ENCODE measurements at places on chromosomes 12 and 14. TPM values are rescaled to one million over a fixed set of nuclear protein-coding genes. Genes with fewer than 3 reads are reported as not detected.

- no peak for DNase-seq
Observed at GRCh38 chr12:122887819-122888212, 8.1 kb downstream of the VPS37B start.

- DNase-seq, result no peak
Observed at GRCh38 chr12:2264651-2265232, 212.0 kb downstream of the CACNA1C start.

Gene TAS2R13
- 1.2 TPM for total RNA-seq

- peak; percentile 9 for DNase-seq
Observed at GRCh38 chr14:96363751-96364336, 518 bp downstream of the GSKIP start.

DNA sequence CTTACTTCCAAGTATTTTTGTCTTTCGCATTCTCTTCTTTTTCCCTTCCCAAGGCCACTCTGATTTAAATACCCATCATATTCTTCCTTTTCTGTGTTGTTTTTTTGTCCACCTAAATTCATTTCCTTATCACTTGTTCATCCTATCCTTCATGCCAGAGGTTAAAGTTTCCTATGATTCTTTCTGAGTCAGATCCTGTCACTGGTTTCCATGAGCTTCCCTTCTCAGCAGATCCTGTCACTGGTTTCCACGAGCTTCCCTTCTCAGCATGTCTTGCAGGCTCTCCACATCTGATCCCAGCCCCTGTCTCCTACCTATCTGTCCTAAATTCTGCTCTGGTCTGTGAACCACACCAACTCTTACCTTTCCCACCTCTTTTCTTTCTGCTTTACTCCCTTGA lies 311.8 kb upstream of the RGS6 start:
- DNase-seq, result no peak

Gene FOXA1
- total RNA-seq, result not detected

- DNase-seq, result no peak
Observed at GRCh38 chr12:131353826-131354225, 357.1 kb upstream of the SFSWAP start.

DNA sequence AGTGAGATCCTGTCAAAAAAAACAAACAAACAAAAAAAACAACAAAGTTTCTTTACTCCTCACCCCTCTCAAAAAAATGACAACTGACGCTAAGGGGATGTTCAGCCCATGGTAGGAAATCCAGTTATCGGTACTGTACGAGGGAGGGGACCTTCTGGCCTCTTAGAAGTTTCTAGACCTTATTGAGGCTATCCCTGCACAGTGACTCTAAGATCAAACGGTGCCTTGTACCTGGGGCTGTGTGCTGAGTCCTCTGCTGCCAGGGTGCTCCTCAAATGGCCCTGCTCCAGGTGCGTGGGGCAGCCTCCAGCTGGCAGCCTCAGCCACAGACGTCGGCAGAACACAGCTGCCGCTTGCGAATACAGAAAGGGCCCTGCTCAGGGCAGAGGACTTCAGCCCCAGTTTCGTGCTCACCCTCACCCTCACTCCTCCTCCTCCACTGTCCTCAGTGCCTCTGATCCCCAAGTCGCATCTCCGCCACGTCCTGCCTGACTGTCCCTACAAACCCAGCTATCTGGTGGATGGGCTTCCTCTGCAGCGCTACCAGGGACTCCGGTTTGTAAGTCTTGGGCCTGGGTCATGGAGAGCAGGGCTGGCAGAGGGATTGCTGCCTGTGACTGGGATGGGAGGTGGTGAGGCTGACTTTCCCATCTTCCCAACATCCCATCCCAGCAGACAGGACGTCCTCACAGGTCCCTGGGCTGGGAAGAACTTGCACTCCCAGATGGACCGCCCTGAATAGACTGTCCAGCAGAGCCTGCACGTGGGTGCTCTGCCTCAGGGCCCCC lies 90.9 kb downstream of the B4GALNT3 start:
- no peak for DNase-seq

DNA sequence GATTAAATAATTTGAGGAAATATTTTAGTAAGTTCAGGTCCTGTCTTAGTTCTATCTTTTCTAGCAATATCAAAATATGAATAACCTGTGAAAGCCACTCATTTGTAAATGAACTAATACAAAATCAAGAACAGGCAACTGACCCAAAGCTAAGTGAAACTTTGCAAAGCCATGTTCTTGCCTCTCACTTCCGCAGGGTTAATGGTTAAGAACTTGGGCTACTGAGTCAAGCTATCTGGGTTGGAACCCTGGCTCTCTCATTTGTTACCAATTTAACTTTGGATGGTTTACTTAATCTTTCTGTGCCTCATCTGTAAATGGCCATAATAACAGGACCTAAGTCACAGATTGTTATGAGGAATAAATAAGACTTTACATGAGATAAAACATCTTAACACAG lies 2.8 kb downstream of the KIF21A start:
- no peak for DNase-seq

DNA sequence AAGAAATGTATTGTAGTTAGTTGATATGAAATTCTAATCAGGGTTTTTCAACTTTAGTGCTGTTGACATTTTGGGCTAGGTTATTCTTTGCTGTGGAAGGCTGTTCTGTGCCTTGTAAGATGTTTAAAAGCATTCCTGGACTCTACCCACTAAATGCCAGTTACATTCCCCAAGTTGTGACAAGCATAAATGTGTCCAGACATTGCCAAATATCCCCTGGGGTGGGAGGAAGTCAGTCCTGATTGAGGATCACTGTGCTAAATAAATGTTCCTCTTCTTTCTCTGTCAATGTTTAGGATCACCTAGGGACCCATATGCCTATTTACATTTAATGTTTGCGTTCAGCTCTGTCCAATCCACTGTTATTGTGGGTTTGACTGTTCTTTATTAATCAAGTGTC lies 268.3 kb downstream of the TMTC2 start:
- DNase-seq, result no peak

DNA sequence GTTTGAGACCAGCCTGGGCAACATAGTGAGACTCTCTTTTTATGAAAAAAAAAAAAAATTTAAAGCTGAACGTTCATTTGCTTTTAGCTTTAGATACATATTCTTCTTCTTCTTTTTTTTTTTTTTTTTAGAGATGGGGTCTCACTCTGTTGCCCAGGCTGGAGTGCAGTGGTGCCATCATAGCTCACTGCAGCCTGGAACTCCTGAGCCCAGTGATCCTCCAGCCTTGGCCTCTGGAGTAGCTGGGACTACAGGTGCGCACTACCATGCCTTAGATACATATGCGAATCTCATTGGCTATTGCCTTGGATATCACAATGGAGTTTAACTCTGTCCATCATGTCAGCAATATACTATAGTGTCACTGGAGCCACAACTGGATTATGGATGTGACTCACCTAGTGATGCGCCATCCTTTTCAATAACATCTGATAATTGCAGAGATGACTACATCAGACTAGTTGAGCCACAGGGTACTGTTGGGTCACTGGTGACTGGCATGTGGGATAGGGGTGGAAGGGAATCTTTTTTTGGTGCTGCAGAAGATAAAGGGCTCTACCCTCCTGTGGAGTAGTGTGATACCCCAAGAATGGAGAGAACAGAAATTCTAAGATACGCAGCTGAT lies 2.7 kb upstream of the ADIPOR2 start:
- no peak for DNase-seq

Gene APEX1
- total RNA-seq, result 120 TPM

- no peak for DNase-seq
Observed at GRCh38 chr12:68420225-68421010, 88.3 kb upstream of the MDM1 start.

DNA sequence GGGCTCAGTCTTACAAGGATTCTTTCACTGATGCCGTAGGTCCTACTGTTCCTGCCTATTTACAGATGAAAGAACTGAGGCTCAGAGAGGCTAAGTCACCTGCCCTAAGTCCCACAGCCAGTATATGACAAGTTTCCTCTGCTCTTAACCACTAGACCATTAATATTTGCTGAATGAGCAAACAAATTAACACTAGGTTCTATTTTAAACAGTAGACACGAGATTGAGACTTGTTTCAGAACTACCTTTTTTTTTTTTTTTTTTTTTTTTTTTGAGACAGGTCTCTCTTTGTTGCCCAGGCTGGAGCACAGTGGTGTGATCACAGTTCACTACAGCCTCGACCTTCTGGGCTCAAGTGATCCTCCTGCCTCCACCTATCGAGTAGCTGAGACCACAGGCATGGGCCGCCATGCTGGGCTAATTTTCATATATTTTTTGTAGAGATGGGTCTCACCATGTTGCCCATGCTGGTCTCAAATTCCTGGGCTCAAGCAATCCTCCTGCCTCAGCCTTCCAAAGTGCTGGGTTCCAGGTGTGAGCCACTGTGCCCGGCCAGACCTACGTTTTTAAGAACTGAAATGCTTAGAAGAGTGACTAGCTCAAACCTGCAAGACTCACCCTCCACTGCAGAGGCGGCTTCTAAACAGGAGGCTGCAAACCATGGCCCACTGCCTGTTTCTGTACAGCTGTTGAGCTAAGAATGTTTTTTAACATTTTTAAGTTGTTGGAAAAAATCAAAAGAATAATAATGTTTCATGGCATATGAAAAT lies 12.9 kb downstream of the SYNE3 start:
- no peak for DNase-seq

GRCh38 chr14:22403296-22403695 lies 185.7 kb downstream of the DAD1 start:
- DNase-seq, result no peak

DNA sequence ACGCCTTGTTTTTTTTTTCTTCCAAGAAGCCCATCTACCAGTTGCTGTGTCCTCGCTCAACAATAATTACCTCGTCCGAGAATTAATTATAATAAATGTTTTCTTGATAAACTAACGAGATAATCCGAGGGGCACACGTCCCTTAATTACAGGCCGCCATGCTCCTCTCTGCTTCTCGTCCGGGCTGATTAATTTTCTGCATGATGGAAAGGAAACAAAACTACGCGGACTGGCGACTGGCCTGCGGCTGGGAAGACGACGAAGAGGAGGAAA lies 2.2 kb downstream of the OTX2 start:
- DNase-seq, result no peak

GRCh38 chr12:63068857-63069442 lies 82.1 kb downstream of the AVPR1A start:
- no peak for DNase-seq

GRCh38 chr14:102606296-102606695 lies 13.8 kb downstream of the RCOR1 start:
- DNase-seq, result no peak

DNA sequence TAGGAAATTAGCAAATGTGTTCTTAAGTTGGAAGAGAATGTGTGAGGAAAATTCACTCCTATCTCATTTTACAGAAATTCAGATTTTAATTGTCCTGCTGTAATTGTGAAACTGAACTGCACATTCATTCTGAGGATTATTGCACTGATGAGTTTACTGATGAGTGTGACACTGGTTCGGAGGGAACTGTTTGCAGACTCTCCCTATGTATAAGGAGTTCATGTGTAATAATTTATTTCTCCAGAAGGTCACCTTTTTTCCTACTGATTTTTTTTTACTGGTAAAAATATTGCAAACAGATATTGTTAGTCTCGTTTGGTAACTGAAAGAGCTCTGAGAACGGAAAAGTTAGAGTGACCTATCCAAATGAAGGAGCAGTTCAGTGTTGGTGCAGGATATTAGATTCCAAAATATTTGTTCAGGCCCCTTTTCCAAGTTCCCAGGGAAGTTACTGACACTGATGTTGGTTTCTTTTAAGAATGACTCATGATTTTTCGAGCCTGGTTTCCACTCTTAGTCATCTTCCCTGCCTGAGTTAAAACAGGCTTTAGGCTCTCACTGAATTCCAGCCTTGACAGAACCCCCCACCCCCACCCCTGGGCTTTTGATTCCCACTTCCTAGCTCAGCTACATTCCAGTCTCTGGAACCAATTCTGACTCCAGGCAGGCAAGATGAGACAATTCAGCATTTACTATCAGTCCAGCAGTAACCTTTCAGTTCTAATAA lies 18.4 kb downstream of the ANO6 start:
- no peak for DNase-seq

DNA sequence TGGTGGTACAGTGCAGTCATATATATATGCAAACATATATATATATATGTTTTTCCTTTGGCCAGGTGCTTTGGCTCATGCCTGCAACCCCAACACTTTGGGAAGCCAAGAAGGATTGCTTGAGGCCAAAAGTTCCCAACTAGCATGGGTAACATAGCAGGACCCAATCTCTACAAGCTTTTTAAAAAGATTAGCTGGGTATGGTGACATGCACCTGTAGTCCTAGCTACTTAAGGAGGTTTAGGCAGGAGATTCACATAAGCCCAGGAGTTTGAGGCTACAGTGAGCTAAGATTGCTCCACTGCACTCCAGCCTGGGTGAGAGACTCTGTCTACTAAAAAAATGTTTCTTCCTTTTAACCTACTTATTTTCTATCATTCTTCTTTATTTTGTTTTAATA lies 10.2 kb downstream of the PZP start:
- no peak for DNase-seq

DNA sequence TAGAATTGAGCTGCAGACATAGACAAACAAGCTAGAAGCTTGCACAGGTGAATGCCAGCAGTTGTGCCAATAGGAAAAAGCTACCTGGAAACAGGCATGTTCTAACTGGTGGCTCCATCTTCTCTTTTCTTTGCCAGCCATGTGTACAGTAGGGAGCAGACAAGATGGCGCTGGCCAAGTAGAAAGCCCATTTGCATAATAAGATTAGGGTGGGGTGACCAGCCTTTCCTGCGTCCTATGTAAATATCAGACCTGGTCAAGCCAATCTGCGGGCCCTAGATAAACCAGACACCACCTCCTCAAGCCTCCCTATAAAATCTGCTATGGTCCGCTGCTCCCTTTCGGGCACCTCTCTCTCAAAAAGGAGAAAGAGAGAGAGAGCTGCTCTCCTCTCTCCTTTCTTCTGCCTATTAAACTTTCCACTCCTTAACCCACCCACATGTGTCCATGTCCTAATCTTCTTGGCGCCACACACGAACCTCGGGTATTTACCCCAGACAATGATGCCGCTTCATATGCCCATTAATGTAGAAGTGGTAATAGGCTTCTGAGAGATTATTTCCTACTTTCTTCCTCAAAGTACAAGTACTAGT lies 201.0 kb downstream of the SLC25A21 start:
- DNase-seq, result no peak

Gene FAM222A
- 0.95 TPM for total RNA-seq

Gene LBHD2
- not detected for total RNA-seq

Gene ZC2HC1C
- 0.36 TPM for total RNA-seq

DNA sequence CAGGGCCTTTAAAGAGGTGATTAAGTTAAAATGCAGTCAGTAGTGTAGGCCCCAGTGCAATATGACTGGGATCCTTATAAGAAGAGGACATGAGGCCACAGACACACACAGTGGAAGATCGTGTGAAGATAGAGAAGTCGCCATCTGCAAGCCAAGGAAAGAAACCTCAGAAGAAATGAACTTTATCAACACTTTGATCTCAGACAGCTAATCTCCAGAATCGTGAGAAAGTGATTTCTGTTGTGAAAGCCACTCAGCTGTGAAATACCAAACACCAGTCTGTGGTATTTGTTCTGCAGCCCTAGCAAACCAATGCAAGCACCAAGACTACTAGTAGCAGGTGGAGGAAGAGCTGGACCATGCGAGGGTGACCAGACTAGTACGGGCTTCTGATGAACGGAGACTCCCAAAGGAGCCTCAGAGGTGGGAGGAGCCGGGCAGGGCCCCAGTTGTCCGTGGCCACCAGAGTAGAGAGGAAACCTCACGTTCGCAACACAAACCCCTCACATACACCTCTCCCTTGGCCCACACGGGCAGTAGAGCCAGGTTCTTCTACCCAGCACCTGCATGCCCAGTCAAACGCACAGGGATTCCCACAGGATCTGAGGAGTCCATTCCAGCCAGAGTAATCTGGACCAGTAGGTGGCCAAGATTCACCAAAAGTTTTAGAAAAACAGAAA lies 243.0 kb downstream of the TTC8 start:
- DNase-seq, result no peak
